Stimulated activated CD8-positive, alpha-beta memory T cell treated with anti-CD3 and anti-CD28 coated beads, Interleukin-4, amount 100 ng/mL, for 4 hours (primary cell): ENCODE measurements at places on chromosomes 11 and 22.

GRCh38 chr11:67651976-67652781 lies 1.6 kb upstream of the ACY3 start:
- DNase-seq: no peak

DNA sequence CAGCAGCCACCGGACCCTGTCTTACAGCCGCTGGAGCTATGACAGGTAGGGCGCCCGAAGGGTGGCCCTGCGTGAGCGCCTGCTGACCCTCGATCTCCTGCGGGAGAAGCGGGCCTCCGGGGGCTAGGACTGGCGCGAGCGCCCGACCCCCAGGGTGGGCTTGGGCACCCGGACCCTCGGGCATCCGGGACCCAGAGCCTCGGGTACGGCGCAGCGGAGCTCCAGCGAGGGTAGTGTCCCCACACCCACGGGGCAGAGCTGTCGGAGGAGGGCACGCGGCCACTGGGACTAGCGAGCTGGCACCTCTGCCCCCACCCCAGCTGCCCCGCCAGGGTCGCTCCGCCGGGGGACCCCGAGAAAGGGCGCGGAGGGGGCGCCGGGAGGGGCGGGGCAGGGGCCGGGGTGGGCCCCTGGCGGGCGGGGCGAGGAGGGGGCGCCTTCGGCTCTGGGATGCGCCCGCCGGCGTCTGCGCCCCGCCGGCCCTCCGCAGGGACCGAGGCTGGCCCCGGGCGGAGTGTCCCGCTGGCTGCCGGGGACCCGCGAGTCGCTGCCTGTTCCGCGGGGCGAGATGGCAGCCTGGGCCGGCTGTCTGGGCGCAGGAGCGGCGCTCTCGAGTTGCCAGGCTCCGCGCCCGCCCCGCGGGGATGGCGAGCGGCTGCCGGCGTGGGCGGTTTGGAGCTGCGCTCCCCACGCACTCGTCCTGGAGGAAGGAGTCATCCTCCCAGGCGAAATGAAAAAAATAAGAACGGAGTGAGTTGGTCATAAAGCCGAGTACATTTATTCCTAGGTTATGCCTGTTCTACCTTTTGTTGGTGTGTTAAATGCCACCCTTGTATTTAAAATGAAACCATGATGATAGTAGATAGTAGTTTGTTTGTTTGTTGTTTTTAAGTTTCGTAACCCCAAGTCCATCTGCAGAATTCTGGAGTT lies 32.4 kb downstream of the EIF3F start:
- DNase-seq: no peak

- no peak for DNase-seq
Observed at GRCh38 chr11:69210310-69211035, 54.7 kb downstream of the SMIM38 start.

DNA sequence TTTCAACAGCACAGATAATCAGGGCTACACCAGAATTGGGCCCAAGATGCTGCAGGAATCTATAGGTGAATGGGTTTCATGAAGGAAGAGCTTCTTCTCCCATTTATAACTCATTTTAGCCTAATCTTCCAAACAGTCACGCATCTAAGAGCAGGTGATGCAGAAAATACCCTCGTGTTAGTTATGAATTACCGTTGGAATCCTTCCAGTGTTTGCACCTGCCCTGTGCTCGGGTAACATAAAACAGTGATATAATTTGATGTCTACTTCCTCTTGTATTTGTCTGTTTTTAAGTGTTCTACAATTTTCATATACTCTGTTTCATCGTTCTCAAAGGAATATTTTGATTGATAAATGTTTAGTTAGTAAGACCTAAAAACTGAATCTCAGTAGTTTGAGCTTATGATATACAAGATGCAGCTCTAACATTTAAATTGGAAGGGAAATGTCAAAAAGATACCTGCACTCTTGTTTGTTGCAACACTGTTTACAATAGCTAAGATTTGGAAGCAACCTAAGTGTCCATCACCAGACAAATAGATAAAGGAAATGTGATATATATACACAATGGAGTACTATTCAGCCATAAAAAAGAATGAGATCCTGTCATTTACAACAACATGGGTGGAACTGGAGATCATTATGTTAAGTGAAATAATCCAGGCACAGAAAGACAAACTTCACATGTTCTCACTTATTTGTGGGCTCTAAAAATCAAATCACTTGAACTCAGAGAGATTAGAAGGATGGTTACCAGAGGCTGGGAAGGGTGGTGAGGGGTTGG lies 42.1 kb downstream of the PPARA start:
- no peak for DNase-seq

- DNase-seq: peak; percentile 27
Observed at GRCh38 chr22:49825944-49826602, 1.6 kb downstream of the BRD1 start.

GRCh38 chr22:43263645-43264514 lies 76.9 kb upstream of the TTLL12 start:
- DNase-seq: peak; percentile 62

GRCh38 chr11:75431533-75432525 lies 1.2 kb downstream of the KLHL35 start:
- no peak for DNase-seq

- no peak for DNase-seq
Observed at GRCh38 chr11:62804310-62805075, 747 bp downstream of the NXF1 start.

GRCh38 chr11:47572715-47573255 lies 6.0 kb downstream of the KBTBD4 start:
- no peak for DNase-seq

DNA sequence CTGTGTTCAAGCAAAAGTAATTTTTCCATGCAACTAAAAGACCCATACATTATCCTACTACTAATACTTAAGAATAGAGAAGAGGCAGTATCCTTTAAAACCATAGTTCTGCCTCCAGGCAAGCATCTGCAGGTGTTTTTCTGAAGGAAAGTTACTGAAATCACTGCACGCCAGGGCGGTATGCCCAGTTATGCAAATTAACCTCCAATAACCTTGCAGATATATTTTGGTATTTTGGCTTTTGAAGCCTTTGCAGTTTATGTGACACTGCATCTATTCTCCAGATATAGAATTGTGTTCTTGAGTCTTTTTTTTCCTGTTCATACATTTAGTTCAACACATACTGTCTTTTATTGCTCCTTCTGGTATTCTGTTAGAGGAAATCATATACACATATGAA lies 346.2 kb upstream of the PDGFD start:
- DNase-seq: no peak

DNA sequence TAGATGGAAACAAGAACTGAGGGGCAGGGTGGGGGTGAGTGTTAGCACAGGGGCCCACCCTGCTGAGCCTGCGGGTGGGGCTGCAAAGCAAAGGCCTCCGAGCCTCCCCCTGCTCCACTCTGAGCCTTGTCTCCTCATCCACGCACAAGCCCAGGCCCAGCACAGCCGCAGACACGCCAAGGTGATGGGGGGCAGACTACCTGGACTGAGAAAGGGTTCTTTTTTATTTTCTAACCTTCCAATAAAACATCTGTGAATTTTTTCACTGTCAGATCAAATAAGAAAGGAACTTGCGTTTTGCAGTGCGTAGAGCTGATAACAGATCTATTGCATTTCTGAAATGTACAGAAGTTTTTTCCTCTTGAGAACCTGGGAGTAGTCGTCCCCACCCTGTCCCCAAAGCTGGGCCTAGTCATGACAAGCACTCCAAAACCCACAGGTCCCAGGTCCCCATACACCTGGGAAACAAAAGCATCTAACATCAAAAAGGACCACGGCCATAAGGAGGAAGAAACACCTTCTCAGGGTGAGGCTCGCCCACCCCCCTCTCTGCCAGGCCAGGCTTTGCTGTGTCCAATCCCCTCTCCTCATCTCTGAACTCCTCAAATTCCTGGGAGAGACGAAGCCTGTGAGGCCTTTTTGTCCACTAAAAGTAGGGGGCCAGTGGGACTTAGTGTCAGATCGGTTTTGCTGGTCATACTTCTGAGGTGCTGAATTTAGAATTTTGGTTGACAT lies 22.7 kb upstream of the CD5 start:
- DNase-seq: no peak

DNA sequence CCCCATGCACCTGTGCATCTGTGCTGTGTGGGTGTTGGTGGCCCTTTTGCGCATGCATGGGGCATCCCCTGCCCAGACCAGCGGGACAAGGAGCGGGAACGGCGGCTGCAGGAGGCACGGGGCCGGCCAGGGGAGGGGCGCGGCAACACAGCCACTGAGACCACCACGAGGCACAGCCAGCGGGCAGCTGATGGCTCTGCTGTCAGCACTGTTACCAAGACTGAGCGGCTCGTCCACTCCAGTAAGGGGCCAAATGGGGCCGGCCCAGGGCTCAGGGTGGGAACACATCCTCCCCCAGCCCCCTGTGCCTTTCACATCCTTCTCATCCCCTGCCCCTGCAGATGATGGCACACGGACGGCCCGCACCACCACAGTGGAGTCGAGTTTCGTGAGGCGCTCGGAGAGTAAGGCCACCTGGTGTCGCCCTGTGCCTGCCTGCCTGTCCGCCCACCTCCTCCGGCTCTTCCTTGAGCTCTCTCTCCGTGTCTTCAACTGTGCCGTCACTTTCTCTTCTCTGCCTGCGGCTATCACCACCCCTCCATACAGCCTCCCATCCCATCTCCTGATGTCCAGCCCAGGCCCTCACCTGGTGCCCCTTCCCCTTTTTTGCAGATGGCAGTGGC lies 10.6 kb downstream of the SELENOM start:
- DNase-seq: no peak

- no peak for DNase-seq
Observed at GRCh38 chr11:77019976-77020595, 14.1 kb upstream of the B3GNT6 start.

DNA sequence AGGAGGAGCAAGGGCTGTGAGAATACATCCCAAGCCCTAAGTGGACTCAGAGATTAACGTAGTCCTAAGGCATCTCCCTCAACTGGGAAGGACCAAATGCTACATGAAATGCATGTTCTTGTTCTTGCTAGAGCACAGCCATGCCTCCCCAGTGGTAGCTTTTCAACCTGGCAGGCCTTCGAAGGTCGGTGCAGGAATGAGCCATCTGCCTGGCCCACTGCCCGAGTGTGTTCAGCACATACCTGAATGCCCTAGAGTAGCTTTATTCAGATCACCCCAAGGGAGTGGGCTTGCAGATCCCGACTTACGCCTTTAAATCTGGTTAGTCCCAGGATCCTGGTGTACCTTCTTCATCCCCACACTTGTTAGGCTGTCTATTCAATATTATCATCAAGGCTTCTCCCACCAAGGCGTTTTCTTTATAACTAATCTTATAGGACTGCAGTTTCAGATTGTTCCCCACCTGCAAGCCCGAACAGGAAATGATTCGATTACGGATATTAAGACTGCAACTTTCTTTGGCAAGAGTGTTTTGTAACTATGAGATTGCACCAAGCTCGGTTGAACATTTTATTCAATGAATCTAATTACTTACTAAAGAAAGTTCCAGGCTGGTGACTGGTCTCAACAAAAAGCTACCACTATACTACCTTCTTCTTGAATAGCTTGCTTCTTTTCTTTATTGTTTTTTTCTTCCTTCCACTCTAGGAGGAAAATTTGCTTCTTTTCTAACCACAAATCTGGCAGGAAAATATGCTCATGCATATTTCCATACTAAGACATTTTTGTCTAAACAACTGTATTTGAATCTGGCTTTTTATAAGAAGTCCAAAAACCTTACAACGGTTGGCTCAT lies 115.6 kb downstream of the SGSM3 start:
- DNase-seq: no peak

DNA sequence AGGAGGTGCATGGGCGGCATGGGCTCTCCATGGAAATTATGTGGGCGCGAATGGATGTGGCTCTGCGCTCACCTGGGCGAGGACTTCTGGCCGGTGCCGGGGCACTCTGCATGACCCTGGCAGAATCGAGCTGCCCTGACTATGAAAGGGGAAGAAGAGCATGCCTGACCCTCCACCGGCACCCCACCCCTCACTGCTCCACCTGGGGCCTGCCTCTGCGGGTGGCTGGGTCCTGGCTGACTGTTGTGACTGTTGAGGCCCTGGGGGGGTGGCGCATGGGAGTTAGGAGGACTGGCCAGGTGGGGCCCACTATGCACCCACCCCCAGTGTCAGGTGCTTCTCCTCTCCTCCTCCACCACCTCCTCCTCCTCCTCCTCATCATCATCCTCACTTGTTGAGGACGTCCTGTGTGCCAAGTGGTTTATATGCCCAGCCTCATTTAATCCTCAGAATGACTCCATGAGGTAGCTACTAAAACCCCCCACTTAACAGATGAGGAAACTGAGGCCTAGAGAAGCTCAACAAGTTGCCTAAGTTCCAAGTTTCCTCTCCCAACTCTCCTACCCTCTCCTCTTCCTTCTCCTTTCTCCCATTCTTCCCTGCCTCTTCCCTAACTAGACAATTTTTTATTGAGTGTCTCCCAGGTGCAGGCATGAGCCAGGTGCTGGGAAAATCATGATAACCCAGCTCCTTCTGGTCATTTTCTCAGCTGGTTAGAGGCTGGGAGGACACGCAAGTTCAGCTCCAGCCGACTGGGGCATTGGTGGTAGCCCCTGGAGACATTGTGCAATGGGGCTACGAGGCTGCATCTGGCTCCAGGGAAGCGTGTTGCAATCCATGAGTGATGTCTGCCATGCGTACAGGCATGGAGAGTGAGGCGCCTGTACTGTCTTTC lies 2.3 kb downstream of the MYEOV start:
- no peak for DNase-seq

DNA sequence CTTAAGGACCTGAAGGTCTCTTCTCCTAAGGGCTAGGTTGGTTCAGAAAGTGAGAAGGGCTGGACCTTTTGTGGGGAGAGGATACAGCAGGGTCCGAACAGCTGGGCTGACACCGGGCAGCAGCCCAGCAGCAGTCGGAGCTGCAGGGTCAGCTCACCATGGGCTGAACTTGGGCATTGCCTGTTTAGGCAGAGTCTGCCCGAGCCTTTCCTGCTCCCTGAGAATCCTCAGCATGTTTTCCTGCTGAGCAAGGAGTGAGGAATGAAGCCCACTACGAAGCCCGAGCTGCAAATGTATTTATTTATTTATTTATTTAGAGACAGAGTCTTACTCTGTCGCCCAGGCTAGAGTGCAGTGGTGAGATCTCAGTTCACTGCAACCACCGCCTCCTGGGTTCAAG lies 83.9 kb downstream of the PTPRJ start:
- no peak for DNase-seq

DNA sequence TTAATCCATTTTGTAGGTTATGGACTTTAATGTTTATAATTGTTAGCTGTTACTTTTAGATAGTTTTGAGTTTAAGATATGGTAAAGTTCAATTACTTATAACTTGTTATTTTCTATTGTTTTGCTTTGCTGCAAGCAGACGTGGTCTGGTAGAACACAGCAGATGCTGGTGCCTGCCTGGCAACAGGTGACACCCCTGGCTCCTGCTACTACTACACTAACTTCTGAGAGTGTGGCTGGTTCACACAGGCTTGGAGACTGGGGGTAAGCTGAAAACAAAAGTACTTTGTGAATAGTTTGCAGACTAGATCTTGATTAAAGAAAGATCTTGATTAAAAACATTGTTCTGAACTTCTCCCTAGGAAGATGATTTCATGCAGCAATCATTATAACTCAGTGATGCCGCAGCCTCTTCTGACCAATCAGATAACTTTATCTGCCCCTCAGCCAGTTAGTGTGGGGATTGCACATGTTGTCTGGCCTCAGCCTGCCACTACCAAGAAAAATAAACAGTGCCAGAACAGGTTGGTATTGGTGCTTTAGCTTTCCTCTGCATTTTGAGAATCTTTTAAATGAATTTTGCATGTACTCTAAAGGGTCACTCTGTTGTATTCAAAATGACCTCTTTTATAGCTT lies 90.4 kb downstream of the HIPK3 start:
- DNase-seq: no peak
